ENCODE measurements at places on chromosomes 12 and 14.
A peak's percentile ranks its signal among the peaks of the same experiment; 100 is the strongest.

- DNase-seq = no peak
Measured at GRCh38 chr14:74829251-74829650, 46.7 kb downstream of the PROX2 start.

- DNase-seq = no peak
Measured at GRCh38 chr14:104306450-104307040, 168.2 kb downstream of the KIF26A start.

- peak; percentile 44 for DNase-seq
Measured at GRCh38 chr14:24840204-24840893, 206.4 kb upstream of the GZMB start.

- no peak for DNase-seq
Measured at GRCh38 chr14:37650356-37651037, 55.1 kb downstream of the TTC6 start.

DNA sequence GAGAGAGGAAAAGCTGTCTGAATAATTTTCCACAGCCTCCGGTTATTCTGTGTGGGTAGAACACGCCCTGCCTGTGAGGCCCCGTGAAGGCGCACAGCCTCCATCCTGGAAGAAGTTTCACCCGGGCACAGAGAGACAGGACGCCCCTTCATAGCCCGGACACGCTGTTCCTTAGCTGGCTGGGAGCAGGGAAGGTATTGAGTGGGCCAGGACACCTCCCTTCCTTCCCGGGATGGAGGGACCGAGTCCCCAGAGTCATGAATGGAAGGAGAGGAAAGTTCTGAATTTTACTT, 135.5 kb downstream of the GCH1 start:
- DNase-seq = no peak

DNA sequence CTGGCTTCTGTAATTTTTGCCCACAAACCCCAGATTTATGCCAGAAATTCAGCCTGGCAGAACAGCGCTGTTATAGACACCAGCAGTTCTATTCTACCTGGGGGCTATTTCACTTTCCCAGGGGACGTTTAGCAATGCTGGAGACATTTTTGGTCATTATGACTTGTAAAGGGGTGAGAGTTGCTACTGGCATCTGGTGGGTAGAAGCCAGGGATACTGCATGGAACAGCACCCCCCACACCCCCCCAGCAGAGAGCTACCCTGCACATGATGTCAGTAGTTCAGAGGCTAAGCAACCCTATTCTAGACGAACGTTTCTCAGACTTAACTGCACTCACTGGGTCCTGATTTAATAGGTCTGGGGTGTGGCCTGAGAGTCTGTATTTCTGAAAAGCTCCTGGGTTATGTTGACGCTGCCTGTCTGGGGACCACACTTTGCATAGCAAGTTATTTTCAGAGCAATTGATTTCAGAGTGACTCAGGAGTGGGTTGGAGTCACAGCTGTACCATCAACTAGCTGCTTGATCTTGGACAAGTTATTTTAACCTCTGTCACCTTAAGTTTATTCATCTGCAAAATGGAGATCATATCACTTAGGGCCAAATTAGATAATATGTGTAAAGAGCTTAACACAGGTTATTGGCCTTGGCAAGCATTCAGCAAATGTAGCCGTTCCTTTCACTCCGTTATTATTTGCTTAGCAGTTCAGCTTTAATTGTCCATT, 48.5 kb downstream of the CHST11 start:
- no peak for DNase-seq

- DNase-seq = no peak
Measured at GRCh38 chr14:79516009-79516408, 695.3 kb downstream of the DIO2 start.

GRCh38 chr14:94977016-94977415, 180.3 kb downstream of the DICER1 start:
- no peak for DNase-seq

DNA sequence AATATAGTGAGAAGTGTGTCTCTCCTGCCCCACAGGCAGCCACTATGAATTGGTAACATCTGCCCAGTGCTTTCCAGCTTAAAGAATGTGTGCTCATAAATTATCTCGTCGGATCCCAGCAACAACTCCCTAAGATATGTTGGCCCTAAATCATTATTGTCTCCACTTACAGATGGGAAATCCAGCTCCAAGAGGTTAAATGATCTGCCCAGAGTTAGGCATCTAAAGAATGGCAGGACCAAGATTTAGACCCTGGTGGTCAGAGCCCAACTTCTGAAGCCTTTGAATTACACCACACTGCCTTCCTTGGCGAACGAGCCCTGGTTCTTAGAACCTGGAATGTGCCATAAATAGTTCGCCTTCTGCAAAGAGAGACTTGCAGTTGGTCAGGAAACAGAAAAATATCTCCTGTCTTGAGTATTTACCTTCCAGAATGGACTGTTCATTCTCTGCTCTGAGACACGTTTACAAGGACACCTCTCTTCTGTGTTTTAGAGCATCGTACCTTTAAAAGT, 20.1 kb upstream of the PLEK2 start:
- no peak for DNase-seq

- DNase-seq = peak; percentile 53
Measured at GRCh38 chr12:52082988-52083637, 3.6 kb downstream of the SMIM41 start.

DNA sequence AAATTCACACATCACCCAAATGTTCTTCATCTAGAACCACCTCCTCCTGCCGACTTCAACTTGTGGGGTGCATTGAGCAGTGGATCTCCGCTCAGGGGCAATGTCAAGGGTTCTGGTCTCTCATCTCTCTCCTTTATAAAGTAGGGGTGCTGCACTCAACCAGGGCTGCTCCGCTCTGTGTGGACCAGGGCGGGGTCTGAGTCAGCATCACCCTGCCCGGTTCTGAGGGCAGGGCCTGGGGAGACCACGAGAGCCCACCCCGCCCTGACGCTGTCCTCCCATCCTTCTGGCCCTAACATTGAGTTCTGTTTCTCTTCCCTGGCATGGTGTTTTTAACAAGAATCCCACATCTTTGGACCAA, 311.6 kb upstream of the DIO3 start:
- DNase-seq = no peak

GRCh38 chr14:105861985-105862465, 335.6 kb downstream of the TMEM121 start:
- no peak for DNase-seq

DNA sequence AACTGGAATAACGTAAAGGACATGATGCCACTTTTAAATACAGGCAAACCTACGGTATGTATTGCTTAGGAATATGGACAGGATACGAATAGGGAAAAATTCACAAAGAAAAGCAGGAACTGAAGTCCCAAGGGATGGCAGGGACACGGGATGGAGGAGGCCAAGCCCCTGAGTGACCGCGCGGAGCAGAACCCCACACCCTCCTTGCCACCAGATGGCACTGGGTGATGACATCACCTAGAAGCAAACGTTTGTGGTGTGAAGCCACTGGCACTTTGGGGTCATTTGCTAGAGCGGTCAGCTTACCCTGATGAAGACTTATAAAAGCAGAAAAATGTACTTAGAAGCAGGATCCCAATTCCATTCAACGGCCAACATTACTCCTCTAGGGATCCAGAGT, 9.4 kb downstream of the DHX37 start:
- DNase-seq = no peak

GRCh38 chr14:49193332-49194065, 392.7 kb downstream of the RPS29 start:
- no peak for DNase-seq

- no peak for DNase-seq
Measured at GRCh38 chr12:67430708-67431335, 161.7 kb downstream of the CAND1 start.

- no peak for DNase-seq
Measured at GRCh38 chr14:97219431-97220017, 422.3 kb downstream of the VRK1 start.

GRCh38 chr12:56593909-56594621, 36.1 kb downstream of the BAZ2A start:
- DNase-seq = peak; percentile 83

DNA sequence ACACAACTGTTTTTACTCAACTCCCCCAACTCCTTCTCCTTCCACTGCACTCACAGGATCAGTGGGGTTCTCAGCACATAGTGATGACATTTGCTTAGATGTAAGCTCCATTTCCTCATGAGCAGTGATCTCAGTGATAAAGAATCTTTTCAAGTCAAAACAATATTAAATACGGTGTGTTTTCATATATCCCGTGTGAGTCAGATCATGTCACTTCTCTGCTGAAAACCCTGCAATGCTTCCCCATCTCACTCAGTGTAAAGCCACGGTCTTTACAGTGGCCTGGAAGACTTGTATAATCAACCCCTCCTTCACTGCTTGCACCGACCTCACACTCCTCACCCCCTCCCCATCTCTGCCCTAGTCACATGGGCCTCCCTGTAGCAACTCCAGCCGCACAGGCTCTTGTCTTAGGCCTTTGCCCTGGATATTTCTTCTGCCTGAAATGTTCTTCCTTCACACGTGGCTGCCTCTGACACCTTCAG, 149.7 kb upstream of the ARHGAP5 start:
- DNase-seq = peak; percentile 86

GRCh38 chr14:89060191-89060590, 235.7 kb downstream of the TTC8 start:
- no peak for DNase-seq

DNA sequence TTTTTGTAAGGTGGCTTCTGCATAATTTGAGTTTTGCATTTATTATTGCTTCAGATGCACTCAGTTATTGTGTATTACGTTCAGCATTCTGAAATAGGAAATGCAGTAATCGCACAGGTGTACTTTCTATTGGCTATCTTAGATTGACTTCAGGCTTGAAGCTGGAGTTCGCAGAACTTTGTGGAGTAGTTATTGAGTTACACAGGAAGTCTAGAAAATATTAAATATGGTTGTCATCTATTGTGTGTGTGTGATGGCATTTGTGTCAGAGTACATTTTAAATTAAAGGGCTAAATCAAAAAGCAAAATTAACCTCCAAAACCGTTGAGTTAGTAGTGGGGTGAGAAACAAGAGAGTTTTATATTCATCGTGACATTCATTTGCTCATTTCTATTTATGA, 2.7 kb downstream of the ARID2 start:
- DNase-seq = no peak

- no peak for DNase-seq
Measured at GRCh38 chr12:95151821-95152220, 65.4 kb downstream of the FGD6 start.
